ENCODE measurements at places on chromosomes 3 and 15. TPM values are rescaled to one million over a fixed set of nuclear protein-coding genes. Genes with fewer than 3 reads are reported as not detected.

- DNase-seq, result no peak
These were observed 197.6 kb downstream of the MINAR1 start for GRCh38 chr15:79629687-79630086.

GRCh38 chr3:13544951-13545651 is 3.8 kb upstream of the FBLN2 start:
- DNase-seq, result peak; percentile 30

DNA sequence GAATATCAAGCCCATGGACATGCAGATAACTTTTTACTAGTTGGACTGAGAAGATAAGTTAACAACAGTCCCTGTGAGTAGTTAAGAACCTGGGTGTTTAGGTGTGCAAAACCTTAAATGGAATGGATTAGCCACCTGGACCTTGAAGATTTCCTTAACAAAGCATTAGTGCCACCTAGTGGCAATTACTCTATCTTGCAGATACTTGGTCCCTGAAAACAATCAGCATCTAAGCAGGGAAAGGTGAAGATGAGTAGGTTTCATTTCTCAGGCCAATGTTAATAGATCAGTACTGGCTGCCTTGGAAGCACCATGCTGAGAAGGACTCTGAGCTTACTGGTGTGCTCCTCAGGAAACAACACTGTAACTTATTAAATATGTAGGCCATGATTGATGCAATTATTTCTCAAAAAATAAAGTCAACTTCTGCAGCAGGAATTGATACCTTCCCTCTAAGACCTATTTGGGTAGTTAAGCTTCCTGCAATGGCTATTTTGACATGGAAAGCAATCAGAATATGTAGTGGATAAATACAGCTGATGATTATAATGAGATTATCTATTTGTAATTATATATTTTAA is 329.4 kb downstream of the TBC1D5 start:
- DNase-seq, result no peak

- no peak for DNase-seq
These were observed 106.0 kb downstream of the MEX3B start for GRCh38 chr15:81939604-81940440.

Gene NPAP1
- not detected for total RNA-seq

DNA sequence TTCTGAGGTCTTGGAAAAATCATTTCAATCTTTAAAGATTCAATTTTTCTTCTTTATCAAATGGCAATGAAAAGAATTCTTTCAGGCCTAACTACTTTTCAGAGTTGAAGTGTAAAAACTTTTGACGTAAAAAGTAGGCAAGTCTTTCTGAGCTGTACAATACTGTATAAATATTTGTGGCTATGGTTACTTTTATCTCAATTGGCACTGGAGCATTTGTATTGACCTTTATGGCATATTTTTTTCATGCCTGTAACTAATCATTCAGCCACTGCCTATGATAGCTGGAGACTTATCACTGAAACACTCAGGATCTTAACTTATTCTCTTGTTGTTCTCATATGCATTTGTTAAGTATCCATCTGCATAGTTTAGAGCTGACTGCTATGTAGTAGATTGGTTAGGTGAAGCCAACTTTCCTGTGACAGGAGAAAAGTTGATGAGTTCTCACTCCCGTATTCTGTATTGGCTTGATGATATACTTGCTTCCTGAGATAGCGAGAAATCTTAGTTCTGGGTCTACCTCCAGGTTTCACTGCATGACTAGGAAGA is 290.4 kb upstream of the TBL1XR1 start:
- no peak for DNase-seq

Gene TMEM158
- 3.2 TPM for total RNA-seq

DNA sequence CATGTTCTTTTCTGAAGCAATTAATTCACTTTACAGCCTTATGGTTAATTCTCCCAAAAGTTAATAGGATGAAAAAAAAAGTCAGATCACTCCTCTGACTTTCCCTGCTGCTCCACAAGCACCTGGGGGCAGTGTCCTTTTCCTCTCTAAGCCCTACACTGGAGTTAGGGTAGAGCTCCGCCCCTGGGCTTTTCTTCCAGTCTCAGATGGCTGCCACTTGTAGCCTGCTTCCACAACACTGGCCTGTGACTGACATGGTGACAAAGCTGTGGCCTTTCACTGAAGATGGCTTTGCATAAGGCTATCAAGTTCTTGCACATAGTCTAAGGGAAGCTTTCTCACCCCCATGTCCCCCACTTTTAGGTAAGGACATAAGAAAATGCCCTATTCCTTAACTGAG is 1.3 kb upstream of the MON1A start:
- no peak for DNase-seq

DNA sequence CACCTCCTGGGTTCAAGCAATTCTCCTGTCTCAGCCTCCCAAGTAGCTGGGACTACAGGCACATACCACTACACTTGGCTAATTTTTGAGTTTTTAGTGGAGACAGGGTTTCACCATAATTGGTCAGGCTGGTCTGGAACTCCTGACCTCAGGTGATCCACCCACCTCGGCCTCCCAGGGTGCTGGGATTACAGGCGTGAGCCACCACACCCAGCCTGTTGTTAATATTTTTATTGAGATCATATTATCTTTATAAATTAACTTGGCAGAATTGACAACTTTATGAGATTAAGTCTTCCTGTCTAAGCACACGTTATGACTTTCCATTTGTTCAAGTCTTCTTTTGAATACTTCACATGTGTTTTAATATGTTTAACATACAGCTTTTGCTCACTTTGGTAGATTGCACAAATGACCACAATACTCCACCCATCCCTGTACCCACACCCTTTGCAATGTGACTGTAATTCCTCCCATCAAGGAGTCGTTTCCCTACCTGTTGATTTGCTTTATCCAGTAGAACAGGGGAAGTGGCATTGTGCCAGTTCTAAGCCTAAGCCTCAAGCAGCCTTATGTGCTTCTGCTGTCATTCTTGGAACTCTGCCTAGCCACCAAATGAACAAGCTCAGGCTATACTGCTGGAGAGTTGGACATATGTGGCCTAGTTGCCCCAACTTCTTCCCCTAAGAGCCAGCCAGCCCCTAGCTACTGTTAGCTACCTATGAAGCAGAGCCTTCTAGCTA is 8.2 kb downstream of the XYLB start:
- peak; percentile 5 for DNase-seq

Gene CA12
- 29.7 TPM for total RNA-seq

Gene CFAP91
- 3.7 TPM for total RNA-seq

DNA sequence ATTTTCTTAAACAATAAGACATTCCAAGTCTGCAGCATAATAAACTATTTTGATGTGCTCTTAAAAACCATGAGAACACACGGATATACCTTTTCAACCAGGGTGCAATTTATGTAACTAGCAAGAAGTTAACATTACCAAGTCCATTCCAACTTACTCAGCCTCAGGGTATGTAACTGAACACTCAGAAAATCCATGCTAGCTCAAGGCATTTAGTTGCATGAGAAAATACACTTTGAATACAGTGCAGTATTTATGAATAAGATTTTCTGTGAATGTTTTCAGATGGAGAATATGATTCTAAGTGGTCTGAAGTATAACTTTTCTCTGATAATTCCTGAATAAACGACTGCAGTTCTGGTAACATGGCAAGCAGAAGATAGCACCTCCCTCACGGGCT is 124.3 kb downstream of the SNRK start:
- no peak for DNase-seq

- no peak for DNase-seq
These were observed 66.5 kb downstream of the DPH6 start for GRCh38 chr15:35479423-35479822.

Gene GABRB3
- total RNA-seq, result 1.0 TPM

Gene CELSR3
- total RNA-seq, result 0.91 TPM

DNA sequence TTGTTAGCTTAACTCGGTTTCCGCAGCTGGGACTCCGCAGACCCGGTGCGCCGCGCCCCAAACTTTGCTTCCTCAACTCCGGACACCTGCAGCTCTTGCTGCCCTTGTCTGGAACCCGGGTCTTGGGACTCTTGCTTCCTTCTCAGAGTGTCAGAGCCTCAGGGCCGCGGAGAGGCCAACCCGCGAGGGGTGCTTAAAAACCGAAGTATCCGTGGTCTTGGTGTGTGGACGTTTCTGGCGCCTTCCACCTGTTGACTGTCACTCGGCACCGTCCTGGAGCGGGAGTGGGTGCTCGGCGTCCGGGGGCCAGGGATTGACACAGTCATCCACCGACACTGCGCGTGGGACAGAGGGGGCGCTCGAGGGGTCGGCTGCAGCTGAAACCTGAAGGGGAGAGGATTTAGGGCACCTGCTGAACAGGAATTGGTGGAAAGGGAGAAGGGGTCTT is 386 bp downstream of the SQOR start:
- peak; percentile 81 for DNase-seq

GRCh38 chr3:58321791-58322190 is 10.9 kb upstream of the PXK start:
- no peak for DNase-seq

Gene ROBO2
- 1.0 TPM for total RNA-seq

DNA sequence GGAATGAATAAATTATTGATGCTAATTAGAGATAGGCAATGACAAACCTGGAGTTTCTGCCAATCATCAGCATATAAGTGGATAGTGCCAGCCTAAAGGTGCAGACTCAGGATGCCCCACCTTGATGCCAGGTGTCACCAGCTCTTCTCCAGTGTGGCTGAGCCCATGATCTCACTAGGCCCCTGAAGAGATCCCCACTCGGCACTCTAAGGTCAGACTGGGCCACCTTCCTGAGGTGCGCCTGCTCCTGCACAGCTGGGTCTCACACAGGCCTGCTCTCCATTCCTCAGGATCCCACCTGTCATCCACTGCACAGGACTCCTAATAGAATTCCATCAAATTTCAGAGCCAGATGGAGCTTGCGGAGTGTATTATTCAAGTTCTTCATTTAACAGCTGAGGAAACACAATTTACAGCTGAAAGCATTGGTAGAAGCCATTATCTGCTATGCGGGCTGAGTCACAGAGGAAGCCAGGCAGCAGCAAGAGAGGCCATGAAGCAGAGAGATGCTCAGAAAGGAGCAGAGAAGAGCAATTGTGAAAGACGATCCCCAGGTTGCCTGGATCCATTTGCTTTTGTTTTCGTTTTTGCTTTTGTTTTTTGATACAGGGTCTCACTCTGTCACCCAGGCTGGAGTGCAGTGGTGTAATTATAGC is 25.1 kb upstream of the FSTL1 start:
- no peak for DNase-seq

Gene MYZAP
- 0.84 TPM for total RNA-seq

Gene SENP8
- 1.8 TPM for total RNA-seq

Gene GOLGA8R
- 16.0 TPM for total RNA-seq

GRCh38 chr15:32881528-32881927 is 163.7 kb downstream of the GREM1 start:
- DNase-seq, result no peak

Gene OR5K2
- not detected for total RNA-seq

DNA sequence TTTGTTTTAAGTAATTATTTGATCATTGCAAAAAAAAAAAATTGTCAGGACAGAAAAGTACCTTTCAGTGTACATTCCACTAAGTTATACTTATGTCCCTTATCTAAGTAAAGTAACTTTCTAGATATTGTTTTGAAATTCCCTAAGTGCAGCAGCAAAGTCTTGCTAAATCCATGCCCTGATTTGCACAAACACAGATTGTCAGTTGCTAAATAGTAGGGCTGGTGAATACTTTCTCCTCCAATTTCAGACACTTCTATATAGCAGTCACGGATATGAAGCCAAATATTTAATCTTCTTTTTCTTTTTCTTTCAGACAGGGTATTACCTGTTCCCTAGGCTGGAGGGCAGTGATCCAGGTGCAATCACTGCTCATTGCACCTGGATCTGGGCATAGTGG is 12.9 kb downstream of the LRRC2 start:
- DNase-seq, result no peak

Gene SERINC4
- not detected for total RNA-seq

- no peak for DNase-seq
These were observed 195.1 kb downstream of the DTWD1 start for GRCh38 chr15:49815950-49816349.

DNA sequence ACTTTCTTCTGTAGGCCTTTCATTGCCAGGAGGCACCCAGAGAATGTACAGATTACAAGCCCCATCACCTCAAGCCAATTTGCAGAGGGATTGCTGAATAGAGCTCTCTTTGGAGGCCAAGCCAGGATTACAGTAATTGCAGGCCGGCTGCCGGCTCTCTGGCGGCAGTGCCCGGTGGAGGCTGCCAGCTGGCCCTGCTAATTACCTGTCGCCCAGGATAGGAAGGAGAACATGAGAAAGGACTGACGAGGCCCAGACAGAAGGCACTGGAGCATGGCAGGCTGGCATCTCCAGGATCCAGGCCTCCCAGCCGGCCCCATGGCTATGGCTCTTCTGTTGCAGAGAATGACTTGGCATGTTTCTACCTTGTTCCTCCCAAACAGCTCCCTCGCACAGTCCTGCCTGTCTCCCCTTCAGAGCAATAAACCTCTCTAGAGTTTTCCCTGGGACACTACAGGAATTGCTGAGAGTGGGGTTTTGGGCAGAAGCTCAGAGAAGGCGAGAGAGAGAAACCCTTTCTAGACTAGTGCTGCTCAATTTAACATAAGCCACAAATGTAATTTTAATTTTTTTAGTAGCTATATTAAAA is 273.6 kb upstream of the PROK2 start:
- no peak for DNase-seq

- DNase-seq, result no peak
These were observed 42.9 kb upstream of the TSC22D2 start for GRCh38 chr3:150365132-150365604.

DNA sequence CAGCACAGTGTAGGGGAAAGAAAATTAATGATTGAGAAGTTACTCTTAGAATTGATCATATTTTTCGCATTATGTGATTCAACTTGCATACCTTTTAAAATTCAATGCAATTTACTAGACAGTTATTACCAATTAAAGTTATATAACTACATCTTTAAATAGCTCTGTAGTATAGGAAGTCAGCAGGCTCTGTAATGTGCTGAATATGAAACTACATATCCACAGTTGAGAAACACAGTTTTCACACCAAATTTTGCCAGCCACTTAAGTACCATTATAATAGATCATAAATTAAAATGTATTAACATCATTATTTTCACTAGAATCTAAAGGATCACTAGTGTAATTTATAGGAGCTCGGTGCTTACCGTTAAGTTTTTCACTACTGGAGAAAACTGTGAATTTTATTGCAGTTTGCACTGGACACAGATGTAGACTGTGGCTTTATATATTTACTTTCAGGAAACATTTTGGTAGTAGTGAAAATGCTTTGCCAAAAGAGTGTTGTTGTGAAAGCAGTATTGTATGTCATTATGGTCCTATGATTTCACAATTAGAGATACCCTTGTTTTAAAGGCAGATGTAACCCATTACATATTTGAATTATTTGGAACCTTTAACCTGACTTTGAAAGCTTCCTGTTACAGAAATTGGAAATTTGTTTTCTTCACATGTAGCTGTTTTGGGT is 113.6 kb downstream of the PLCL2 start:
- DNase-seq, result no peak

DNA sequence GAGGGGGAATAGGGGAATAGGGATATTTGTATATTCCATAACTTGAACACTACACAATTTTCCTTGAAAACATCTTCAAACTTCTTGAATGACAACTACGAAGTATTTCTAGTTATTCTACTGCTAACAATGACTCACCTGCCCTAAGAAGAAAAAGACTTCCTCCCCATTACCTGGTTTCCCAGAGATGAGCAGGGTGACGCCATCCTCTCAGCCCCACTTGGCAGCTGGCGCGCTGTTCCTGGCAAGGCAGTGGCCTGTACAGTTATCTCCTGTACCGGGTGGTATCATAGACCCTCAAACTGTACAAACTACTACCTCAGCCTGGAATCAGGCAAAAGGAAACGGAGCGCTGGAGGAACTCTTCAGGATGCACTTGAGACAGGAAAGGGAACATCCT is 10.4 kb downstream of the WDR82 start:
- DNase-seq, result no peak

Gene NR1I2
- total RNA-seq, result 0.12 TPM

Gene AMOTL2
- total RNA-seq, result 118 TPM

Gene SLC7A14
- total RNA-seq, result not detected

- DNase-seq, result peak; percentile 73
These were observed 169.9 kb downstream of the XXYLT1 start for GRCh38 chr3:195101001-195101583.

Data from aorta (tissue), 5 donors.